ENCODE measurements at places on chromosomes 7 and 10.

DNA sequence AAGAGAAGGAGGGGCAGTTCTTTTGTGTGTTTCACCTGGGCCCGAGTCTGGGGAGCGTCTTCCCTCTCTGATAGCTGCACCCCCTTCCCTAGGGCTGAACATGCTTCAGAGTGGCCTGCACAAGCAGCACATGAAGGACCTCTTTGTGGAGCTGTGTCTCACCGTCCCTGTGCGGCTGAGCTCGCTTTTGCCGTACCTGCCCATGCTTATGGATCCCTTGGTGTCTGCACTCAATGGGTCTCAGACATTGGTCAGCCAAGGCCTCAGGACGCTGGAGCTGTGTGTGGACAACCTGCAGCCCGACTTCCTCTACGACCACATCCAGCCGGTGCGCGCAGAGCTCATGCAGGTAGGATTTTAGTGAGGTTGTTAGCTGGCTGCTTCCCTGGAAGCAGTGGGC, 39.0 kb downstream of the TRRAP start:
- no peak for DNase-seq

DNA sequence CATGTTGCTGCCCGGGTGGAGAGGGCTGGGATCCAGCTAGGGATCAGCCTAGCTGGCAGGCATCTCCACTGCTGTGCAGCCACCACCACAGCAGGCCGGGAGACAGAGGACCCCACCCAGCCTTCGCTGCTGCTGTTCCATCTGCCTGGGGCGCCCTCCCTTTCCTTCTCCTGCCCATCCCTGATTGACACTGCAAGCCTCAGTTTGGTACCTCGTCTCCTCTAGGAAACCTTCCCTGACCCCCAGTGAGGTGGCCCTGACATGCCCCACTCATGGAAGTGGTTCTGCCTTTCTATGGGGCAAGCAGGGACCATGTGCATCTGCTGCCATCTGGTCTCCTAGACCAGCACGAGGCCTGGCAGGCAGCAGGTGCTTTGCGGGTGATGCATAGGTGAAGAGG, 30.4 kb upstream of the DPYSL4 start:
- DNase-seq, result no peak

DNA sequence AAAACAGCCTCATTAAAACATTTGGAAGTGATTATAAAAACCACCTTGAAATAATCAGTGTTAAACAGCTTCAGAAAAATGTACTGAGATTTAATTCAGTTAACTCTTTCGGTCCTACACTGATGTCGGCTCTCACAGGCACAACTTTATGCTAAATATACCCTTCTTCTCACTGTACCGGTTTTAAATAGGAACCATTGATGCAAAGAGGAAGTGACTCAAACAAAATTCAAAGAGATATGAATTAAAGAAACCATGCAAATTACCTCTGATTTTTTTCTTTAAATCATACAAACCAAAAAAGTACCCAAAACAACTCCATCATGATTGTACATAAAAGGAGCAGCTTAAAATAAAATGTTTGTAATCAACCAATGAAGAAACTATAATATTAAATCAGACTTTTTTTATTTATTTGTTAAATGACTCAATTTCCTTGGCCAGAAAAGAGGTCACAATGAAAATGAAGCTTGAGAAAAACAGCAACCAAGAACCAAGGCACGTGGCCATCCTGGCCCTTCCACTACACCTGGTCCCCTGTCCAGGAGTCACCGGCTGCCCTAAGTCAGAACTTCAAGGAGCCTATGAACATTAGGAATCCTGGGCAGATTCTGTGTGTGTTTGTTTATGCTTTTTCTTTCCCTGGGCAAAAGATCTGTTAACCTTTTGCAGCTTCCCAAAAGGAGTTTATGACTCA, 73.0 kb upstream of the CABCOCO1 start:
- DNase-seq, result no peak

DNA sequence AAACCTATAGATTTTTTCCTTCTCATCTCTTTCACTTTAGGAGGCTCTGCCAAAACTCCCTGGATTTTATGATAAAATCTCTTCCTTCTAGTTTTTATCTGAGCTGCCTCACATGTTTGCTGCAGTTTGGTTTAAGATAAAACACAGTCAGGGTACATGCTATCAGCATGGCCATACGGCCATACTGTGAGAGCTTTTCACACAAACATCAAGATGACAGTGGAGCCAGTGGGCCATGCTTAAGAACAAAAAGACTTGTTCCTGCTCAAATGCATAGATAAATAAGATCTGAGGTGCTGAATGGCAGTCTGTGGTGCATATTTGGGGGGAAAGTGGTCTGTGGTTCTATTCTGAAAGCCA, 91.0 kb downstream of the ELMO1 start:
- DNase-seq, result no peak

DNA sequence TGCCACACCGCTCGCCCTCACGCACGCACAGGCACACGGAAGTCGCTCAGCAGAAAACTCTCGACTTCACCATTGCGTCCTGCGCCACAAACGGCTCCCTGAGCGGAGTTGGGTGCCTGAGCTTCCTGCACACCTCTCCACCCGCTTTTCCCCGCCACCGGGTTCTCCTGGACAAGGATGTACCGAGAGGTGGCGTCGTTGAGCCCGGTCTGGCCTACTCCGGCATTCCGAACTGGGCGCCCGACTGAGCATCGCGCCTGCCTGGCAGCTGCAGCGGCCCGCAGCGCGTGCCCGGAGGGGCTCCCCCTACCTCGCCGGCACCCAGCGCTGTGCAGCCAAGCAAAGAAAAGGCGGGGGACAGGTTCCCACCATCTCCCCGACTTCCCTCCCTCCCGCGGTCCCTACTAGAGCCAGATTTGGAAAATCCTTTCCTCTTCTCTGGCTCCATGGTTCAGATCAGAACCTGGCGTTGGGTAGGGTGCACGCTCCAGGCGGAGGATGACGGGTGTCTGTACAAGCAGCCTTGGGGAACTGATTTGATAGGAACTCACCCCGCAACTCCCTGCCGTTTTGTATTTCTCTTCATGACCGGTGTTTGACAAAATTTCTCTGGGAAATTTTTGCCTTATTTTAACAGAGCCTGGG, 1.7 kb downstream of the SORCS3 start:
- DNase-seq, result no peak

- DNase-seq, result no peak
Observed at GRCh38 chr7:69422574-69422985, 175.7 kb upstream of the AUTS2 start.

- DNase-seq, result no peak
Observed at GRCh38 chr10:35926846-35927245, 284.8 kb upstream of the FZD8 start.

GRCh38 chr10:3060481-3060889, 6.9 kb upstream of the PFKP start:
- no peak for DNase-seq

DNA sequence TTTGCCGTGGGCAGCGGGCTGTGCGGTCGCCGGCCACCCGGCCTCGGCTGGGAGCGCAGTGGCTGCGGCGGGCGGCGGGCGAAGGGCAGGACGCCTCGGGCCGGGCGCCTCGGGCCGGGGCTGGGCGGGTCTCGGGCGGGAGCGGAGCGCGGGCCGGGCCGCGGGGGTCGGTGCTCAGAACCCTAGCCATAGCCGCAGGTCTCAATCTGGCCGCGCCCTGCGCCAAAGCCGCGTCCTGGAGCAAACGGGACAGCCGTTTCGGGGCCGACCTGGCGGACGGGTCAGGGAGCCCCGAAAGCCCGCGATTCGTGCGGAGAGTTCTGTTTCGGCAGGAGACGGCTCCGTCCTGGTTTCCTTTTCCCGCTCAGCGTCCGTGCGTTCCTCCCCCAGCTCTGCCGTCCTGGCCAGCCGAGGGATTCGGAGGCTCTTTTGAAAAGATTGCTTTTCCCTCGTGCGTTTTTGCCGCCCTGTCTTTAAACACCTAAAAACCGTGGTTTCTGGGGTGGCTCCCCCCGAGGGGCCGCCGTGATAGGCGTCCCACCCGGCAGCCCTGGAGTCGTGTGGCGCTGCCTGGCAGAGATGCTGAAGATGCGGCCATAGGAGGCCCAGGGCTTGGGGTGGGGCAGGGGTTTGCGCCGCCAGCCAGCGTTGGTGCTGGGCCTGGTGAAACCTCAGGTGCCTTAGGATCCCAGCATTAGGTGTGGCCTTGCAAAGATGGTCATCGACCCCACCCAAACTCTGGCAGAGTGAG, 727 bp downstream of the RET start:
- DNase-seq, result no peak

All from left lobe of liver (tissue), 2 donors.